Effector CD4-positive, alpha-beta T cell (primary cell): ENCODE measurements at places on chromosomes 1 and 21.

GRCh38 chr1:115495111-115495510, 146.7 kb upstream of the VANGL1 start:
- DNase-seq, result no peak

GRCh38 chr1:36343651-36344394, 20.4 kb upstream of the EVA1B start:
- no peak for DNase-seq

DNA sequence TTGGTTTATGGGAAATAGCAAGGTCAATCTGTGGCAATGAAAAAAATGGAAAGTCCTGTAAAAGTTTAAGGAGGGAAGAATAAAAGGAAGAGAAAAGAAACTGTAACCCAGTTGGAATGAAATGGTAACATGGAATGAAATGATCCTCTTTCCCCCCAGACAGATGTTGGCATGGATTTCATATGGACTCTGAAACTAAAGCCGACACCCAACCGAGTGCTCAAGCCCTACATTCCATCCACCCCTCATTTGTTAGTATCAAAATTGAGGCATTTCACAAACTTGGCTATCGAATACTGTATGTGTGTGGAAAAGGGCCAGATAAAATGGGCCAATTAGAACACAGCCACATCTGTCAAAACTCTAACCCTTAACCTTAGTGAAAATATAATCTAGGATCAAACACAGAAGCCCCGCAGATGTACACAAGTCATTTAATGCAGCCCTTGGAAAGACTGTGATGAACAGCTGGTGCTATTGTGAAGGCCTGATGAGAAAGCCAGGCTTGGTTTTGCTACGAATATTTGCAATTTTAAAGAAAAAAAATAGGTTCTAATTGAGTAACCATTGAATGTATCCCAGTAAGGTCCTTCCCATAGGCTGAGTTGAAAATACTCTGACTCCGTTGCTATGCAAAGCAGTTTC, 72.6 kb upstream of the RGL1 start:
- no peak for DNase-seq

DNA sequence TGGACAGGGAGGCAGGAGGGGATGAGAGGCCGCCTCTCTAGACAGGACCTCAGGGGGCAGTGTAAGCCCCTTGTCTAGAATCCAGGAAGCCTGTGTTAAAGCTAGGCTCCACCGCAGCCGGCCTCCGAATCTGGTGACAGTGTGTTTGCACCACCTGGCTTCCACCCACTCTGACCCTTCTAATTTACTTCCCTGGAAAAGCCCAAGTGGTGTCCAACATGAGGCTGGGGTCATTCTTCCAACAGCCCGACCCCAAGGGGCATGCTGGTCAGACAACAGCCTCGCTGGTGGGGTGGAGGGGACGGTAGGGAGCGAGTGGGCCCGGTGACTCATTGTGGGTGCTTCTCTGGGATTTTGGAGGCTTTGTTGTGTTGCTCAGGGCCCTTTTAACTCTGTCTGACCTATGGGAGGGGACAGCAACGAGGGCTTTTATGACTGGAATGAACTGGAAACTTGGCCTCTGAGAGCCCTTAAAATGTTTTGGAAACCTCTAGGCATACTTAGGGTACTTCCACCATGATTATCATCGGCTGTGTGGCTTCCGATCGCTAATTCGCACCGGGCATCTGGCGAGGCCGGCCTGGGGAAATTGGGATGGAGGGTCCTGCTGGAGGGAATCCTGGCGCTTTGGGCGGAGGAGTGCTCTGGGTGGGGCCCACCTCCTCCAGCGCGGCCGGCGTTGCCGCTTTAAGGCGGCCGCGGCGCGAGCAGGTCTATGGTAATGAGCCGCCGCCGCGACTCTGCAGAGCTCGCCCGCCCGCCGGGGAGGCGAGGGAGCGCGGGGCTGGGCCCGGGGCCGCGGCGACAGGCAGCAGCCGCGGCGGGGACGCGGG, at the start of gene CELSR2:
CELSR2 (plus strand) TSS at position 743 of the 833 bp plus-strand sequence. CDS start 541 bp downstream, outside the sequence.
- DNase-seq, result peak; percentile 50

DNA sequence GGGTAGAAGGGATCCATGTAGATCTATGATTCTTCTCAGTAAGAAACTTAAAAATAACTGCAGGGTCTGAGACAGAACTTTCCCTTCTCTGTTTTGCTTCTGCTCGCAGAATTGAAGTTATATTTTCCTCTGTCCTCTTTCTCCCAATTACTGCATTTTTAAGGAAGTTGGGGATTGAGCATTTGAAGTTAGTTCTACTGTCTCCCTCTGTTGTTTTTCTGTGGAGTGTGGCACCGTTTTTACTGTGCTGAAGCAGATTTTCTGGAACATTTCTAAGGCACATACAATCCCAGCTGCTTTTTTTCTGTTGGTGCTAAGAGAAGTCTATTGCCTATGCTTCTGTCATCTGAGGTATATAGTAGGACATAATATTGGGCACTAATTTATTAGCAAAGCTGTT, 43.3 kb downstream of the RASAL2 start:
- no peak for DNase-seq

DNA sequence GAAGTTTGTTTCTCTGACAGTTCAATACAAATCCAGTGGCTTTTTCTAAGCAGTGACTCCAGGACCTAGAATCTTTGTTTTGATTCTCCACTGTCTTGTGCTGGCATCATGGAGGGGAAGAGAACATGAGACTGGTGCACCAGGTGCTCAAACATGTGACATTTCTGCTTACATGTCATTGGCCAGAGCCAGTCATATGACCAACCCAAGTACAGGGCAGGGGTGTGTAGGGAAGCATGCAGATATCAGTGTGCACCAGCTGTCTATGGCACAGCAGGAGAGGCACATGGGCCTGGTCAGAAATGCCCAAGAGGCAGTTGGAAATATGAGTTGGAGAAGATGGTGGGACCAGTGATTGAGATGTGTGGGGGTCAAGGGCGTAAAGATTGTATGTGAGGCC, 297.0 kb downstream of the HHAT start:
- no peak for DNase-seq

DNA sequence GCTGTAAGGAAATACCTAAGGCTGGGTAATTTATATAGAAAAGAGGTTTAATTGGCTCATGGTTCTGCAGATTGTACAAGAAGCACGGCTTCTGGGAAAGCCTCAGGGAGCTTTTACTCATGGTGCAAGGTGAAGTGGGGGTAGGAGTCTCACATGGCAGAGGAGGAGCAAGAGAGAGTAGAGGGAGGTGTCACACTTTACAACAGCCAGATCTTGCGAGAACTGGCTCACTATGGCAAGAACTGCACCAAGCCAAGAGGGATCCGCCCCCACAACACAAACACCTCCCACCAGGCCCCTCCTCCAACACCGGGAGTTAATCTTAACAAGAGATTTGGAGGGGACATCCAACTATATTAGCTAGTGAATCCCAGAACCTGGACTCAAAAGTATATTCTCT, 135.4 kb upstream of the SOD1 start:
- DNase-seq, result no peak

- peak; percentile 6 for DNase-seq
These were observed at the start of gene FAM78B for GRCh38 chr1:166166698-166167571. TSS of gene FAM78B (minus strand) at chr1:166167001. CDS start at chr1:166166248, 753 bp downstream.

GRCh38 chr1:87292684-87293493, 35.8 kb upstream of the LMO4 start:
- peak; percentile 58 for DNase-seq

DNA sequence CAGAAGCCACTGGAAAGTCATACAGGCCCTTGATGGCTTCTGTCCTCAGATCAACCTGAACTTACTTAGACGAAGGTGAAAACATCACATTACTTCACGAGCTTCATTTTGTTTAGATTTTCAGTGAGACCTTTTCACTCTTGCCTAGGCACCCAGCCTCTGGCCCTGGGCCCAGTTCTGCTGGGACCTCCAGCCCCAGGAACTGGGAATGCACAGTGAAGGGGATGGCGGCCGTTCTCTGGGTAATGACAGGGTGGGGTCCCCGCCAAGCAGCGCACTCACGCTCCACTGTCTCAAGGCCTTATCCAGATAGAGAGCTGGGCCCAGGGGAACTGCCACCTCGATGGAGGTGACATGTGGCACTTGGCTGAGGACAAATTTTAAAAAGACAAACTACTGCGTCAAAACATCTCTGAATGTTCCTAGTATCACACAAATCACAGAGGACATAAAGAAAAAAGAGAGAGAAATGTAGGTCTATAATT, 54.8 kb downstream of the NPHP4 start:
- DNase-seq, result no peak

DNA sequence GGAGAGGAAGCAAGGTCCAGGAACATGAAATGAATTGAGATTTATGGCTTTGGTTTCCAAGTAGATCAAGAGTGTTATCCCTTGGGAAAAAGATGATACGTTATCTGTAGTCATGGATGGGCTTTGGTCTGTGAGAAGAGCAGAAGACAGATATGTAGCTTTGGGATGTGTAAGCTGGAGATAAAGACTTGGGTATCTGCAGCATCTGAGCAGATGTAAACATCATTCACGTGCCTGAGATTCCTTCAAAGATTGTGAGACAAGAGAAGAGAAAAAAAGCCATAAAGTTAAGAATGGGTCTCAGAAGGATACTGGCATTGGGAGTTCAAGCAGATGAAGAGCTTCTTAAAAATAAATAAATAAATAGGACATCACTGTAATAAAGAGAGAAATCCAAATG, 217.8 kb downstream of the PTPRC start:
- DNase-seq, result no peak

DNA sequence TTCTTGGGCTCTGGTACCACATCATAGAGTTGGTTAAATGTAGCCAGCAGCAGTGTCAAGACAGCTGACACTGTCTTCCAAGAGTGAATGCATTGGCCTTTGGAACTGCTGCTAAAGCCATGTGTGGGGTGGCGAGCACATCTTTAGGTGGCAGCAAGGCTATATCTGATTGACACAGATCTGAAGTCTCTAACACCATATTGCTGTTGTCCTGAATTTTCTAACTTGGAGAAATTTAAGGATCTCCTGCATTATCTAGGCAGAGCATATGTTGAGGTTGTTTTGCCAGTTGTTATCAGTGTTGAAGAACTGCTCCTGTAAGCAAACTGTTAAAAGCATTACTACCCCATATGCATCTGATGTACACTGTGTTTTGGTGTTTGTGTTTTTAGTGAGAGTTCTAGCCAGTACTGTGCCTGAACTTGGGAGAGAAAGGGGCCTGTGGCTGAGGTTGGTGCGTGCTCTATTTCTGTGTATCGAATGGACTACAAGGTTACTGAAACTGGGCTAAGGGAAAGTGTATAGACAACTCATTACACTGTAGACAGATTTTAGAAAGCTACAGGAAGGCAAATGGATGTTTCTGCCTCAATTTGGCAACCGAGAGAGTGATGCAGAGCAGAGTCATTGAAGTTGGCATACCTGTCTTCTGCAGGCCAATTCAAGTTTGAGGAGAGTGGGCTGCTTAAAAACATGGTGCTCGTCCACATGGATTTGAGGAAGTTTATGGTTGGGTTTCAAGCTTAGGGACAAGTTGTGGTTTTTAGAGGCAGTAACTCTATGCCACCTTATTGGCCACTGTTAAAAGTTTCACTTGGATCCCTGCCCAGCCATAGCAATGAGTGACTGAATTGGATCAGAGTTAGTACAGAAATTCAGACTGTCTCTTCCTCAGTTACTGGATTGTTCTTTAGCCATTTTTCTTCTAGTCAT, 16.9 kb downstream of the DYRK3 start:
- DNase-seq, result no peak

GRCh38 chr1:245155272-245156040, 671 bp downstream of the KIF26B start:
- DNase-seq, result no peak

DNA sequence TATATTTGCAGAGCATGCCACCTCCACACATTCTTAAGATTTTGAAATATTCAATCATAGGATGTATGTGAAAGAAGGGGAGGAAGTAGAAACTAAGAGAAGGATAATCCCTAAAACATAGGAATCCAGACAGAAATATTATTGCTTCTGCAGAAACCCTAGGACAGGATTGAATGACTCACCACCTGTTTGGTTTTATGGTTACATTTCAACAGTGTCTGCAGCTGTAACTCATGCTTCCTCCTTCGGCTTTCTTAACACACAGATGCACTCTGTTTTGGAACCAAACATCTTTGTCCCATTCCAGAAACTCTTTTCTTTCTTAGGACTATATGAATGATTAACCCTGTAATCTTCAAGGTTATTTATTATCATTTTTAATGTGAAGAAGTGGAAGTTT, 20.7 kb downstream of the RGS7 start:
- DNase-seq, result no peak

GRCh38 chr1:95974586-95974985, 740.6 kb downstream of the RWDD3 start:
- no peak for DNase-seq

GRCh38 chr1:223110952-223111351, 32.1 kb downstream of the TLR5 start:
- DNase-seq, result no peak

- no peak for DNase-seq
These were observed 27.3 kb upstream of the LAMC1 start for GRCh38 chr1:182995894-182996293.

- DNase-seq, result no peak
These were observed 70.2 kb upstream of the MORC3 start for GRCh38 chr21:36249576-36250422.

DNA sequence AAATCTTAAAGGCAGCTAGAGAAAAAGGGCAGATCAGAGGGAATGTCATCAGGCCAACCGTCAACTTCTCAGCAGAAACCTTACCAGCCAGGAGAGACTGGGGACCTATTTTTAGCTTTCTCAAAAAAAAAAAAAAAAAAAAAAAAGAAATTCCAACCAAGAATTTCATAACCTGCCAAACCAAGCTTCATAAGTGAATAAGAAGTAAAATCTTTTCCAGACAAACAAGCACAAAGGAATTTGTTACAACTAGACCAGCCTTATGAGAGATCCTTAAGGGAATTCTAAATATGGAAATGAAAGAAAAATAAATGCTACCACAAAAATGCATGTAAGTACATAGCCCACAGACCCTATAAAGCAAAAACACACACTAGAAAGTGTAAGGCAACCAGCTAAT, 267.7 kb downstream of the AKT3 start:
- no peak for DNase-seq

DNA sequence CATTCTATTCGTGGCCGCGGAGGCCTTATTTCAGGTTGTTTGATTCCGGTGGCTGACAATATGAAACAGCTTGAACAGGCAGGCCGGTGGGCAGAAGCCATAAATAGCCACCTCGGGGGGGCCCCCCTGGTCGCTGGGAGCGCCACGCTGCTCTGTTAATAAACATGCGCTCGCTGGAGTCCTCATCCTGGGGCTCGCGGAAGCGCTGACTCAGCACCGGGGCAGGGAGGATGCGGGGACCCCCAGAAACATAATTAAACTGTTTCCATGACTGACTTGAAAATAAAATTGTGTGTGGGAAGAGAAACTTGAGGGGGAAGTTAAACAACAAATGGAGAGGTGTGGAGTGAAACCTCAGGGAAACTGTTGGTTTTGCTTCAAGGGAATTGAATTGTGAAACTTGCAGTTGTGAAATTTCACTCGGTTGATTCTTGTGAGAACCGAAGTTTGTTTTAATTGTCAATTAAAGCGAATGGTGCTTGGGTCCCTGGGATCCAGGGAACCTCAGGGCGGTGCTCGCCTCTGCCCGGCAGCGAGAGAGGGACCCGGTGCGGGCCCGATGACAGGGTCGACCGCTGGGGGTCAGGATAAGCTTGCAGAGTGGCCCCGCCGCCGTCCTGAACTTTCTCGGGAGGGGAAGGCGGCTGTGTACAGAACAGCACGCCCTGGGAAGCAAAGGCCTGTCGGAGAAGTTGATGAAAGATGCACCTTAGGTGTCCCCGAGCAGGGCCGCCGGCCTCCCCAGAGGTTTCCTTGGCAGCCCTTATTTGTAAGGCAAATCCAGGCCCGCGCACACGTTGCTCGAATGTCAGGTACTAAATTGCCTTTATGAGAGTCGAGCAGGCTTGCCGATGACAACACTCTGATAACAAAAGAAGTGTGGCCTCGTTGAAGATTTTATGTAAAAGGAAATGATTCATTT, 176.9 kb upstream of the LMO4 start:
- no peak for DNase-seq
